ENCODE measurements at places on chromosomes 5 and 9.

- DNase-seq: no peak
Observed at GRCh38 chr9:135126451-135127187, 39.2 kb downstream of the OLFM1 start.

DNA sequence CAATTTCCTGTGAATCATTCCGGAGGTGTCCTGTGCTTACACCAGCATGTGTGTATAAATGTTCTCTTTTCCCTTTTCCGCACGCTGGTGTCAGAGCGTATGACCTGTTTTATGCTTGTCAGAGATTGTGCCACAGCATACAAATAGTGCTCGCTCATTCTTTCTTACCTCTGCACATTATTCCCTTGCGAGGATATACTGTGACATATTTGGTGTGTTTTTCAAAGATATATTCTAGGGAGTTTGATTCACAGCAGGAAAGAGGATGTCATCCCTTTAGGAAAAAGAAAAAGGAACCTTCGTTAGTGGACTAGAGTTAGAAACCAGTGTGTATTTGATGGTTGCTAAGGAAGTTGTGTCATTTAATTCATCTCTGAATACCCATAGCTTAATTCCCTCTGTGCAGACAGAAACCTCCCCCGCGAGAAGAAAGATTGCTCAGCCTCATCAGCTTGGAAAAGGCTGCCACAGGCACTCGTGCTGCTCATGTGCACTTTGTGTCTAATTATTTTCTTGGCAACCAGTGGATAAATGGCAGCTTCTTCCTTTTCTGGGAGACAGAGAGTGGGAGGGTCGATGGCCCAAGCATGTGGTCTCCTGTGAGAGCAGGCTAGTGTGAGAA lies 14.7 kb upstream of the CCIN start:
- DNase-seq: no peak

DNA sequence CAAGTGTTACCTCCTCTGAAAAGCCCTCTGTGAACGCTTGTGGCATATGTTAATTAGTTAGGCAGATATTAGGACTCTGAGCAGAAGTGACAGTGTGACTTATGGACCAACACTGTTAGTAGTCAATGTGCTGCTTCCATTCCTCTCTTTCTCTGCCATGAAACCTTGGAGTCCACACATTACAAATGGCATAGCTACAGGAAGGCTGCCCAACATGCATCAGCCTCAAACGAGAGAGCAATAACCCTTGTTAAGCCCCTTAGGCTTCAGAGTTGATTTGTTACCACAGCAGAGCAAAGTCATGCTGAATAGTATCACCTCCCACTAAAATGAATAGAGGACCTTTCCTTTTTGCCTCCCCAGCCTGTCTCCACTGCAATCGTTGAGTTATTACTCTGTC lies 397.7 kb upstream of the SMARCA2 start:
- DNase-seq: no peak

- no peak for DNase-seq
Observed at GRCh38 chr9:34493972-34494535, 28.7 kb downstream of the ENHO start.

- no peak for DNase-seq
Observed at GRCh38 chr9:37511016-37512010, 25.6 kb downstream of the POLR1E start.

DNA sequence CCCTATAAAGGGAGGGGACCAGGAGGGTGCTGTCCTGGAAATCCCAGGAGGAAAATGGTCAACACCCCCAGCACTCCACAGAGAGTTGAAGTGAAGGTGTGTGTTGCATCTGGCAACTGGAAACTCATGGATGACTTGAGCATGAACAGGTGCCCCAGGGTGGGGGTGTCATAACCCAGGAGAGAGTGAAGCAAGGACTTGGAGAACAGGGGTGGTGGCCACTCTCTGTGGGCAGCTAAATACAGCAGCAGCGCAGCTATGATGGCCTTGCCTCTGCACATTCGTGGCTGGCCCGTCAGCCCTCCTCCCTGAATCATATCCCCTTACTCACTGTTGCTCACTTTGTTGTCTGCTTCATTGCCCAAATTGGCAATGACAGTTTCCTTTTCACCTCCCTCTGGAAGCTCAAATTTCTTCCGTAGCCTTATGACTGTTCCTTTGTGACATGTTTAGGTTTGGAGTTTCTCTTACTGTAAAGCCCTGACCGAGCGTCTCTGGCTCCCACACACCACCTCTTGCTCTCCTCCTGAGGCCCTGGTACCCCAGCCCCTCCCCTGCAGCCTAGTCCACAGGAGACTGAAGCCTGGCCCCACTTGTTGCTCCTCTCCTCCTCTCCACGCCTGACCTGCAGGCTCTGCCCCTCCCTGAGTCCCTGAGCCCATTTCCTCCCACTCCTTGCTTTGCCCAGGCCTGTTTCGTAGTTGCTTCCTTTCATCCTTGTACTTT lies 185.8 kb downstream of the CD180 start:
- DNase-seq: no peak
